ENCODE measurements at places on chromosomes 1 and 21.
A peak's percentile ranks its signal among the peaks of the same experiment; 100 is the strongest.

- no peak for DNase-seq
These were observed at the start of gene GPR161 for GRCh38 chr1:168136709-168137514. Gene GPR161, minus strand, starts transcription at chr1:168136930. Its CDS starts 32,080 bp downstream, at chr1:168104850.

DNA sequence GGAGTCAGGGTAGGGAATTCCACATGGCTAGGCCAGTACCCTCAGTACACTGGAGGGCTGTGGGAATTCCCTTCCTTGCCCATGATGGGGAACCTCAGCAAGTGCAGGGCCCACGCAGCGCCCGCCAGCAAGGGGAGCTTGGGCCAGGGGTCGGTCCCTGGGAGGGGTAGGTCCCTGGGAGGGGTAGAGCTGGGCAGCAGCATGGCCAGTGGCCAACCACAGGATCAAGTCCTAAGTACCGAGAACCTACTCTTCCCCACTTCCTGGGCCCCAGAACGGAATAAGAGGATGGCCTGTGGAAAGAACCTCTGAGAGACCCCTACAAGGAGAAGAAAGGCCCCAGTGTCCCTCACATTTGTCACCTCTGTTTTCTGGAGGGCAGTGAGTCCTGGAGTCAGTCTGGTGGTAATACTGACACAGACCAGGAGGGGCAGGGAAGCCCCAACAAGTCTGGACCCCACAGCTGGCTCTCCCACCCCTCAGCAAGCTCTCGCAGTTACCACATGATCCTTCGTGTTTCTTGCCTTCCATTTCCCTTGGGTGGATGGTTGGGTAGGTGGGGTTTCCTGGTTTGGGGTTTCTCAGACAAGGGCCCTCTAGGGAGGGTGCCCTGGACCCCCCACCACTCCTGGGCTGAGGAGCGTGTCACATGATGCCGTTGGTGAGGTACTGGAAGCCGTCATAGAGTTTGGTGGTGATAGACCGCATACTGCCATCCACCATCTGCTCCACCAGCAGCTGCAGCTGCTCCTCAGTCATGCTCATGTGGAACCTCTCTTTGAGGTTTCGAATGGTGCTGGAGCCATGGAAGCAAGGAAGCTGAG is 10.3 kb downstream of the ZNF687 start:
- DNase-seq = no peak

- no peak for DNase-seq
These were observed 201.1 kb downstream of the PRDM2 start for GRCh38 chr1:13901039-13901438.

GRCh38 chr1:47759936-47760629 is 237.1 kb downstream of the TRABD2B start:
- DNase-seq = no peak

DNA sequence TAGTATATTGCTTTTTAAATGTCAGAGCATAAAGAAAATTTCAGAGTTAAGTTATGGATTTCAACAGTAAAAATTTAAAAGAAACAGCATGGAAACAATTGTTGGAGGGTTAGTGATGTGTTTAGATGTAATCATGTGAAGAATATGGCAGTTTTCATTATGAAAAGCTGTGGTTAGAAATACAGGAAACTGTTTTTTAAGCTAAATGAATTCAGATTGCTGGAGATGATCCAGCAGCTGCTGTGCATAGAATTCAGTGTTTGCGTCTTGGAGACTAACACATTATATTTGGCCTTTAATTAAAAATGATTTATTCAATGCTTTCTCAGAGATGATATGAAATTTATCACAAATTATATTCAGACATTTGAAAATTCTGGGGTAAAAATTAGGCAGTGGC is 273.6 kb upstream of the LRRC7 start:
- no peak for DNase-seq

- no peak for DNase-seq
These were observed 1252.1 kb upstream of the ADGRL4 start for GRCh38 chr1:80258659-80259058.

DNA sequence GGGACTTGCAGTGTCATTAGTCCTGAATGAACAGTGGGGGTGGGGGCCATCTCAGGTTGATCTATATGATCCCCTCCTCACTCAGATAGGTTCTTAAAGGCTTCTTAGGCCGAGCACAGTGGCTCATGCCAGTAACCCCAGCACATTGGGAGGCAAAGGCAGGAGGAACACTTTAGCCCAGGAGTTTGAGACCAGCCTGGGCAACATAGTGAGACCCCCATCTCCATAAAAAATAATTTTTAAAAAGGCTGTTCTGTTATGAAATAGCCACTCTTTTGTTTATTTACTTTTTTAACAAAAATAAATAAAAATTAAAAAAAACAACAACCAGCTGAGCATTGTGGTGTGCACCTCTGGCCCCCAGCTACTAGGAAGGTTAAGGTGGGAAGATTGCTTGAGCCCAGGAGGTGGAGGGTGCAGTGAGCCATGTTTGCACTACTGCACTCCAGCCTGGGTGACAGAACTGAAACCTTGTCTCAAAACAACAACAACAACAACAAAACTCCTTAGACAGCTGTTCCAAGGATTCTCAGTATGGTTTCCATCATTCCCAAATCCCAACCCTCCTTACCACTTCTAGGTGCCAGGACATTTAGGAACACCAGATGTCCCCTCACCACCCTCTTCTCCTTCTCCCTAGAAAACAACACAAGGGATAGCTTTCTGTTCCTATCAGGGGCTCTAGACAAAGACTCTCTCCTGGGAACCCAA is 2.0 kb upstream of the TRAPPC3 start:
- no peak for DNase-seq

DNA sequence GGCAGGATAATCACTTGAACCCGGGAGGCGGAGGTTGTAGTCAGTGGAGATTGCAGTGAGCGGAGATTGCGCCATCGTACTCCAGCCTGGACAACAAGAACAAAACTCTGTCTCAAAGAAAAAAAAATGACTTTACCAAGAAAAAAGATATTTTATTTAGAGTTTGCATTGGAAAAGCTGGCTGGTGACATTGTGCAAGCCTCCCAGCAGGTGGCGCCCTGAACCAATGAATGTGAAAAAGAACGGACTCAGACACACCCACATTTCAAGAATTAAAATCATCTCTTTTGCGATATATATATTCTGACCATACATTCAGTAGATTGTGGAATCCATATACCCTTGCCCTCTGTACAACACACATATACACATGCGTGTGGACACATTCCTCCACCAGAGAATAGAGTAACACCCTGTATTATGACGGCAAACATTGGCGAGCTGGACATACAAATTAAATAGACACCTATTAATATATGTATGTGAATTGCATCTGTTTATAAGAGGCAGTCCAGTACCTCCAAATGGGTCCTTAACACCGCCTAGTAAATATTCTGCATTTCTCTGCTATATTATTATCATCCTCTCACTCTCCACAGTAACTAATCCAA is 39.0 kb upstream of the CADM3 start:
- DNase-seq = peak; percentile 63

- DNase-seq = no peak
These were observed 5.8 kb downstream of the RNU5D-1 start for GRCh38 chr1:44724955-44725698.

DNA sequence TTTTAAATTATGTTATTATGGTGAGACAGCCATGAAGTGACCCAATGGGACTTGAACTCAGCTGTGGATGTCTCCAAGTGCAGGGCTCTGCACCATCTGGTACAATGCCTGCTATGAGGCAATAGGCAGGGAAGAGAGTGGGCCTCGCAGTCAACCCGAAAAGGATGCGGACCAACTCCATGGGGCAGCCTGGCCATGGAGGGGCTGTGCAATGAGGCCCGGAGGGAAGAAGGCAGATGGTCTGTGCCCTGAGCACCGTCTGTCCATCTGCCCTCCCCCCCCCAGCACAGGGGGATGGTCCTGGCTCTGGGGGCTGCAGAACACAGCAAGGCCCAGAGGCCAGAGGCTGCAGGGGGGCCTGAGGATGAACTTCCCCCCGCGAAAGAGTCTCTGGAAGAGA is 17.0 kb downstream of the ESPN start:
- DNase-seq = no peak

GRCh38 chr1:248599396-248599795 is 1.9 kb upstream of the OR2T10 start:
- no peak for DNase-seq

DNA sequence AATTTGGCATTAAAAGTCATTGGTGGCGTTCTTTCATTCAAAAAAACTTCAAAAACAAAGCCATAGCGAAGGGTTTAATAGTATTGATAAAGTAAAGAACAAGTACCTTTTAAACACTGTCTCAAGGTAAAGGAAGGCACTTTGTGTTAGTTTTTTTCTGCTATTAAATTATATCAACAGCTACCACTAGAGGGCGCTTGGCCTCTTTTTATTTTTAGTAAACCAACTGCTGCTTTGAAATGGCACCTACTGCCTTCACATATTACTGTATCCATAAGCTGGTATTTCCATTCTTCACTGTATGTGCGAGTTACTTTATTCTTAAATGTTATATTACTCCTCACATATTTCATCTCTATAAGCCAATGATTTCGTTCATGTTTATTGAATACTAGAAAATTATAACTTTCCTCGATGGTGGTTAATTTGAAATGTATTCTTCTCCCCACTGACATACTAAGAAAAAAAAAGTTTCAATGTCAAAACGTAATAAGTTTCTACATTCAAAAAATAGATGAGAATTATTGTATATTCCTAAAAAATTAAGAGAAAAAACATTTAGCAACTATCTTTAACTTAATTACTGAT is 125.7 kb upstream of the CXADR start:
- peak; percentile 21 for DNase-seq

DNA sequence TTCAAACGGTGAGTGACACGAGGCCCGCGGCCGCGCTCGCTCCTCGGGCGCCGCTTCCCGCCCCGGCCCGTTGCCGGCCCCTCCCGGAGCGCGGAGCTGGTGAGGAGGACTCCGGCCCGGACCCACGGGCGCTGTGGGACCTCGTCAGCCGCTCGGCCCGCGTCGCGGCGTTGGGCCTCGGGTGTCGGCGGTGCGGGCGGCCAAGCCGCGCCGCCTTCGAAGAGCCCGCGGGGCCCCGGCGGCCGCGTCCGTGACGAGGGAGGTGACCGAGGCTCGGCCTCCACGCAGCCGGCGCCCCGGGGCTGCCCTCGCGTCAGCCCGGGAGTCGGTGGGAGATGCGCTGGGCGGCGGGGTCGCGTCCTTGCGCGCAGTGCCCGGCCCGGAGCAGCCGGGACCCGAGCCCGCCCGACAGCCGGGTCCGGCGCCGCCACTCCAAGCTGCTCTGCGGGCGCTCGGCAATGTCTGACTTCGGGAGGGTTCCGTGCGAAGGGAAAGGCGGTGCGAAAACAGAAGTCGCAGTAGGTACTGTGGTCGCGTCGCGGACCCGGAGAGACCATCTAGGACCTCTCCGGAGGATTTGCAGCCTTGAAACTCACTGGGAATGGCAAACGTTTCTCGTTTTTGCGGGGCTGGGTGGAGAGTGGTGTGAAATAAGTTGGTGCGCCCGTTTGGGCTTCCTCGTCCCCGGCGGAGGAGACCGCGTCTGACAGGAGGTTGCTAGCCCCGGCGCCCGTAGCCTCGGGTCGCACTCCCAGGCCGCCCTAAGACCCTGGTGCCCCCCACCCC is 829 bp downstream of the SPEN start:
- DNase-seq = peak; percentile 37

GRCh38 chr1:7948960-7949359 is 8.3 kb upstream of the TNFRSF9 start:
- peak; percentile 24 for DNase-seq

GRCh38 chr1:241081473-241081872 is 275.5 kb downstream of the RGS7 start:
- DNase-seq = no peak

DNA sequence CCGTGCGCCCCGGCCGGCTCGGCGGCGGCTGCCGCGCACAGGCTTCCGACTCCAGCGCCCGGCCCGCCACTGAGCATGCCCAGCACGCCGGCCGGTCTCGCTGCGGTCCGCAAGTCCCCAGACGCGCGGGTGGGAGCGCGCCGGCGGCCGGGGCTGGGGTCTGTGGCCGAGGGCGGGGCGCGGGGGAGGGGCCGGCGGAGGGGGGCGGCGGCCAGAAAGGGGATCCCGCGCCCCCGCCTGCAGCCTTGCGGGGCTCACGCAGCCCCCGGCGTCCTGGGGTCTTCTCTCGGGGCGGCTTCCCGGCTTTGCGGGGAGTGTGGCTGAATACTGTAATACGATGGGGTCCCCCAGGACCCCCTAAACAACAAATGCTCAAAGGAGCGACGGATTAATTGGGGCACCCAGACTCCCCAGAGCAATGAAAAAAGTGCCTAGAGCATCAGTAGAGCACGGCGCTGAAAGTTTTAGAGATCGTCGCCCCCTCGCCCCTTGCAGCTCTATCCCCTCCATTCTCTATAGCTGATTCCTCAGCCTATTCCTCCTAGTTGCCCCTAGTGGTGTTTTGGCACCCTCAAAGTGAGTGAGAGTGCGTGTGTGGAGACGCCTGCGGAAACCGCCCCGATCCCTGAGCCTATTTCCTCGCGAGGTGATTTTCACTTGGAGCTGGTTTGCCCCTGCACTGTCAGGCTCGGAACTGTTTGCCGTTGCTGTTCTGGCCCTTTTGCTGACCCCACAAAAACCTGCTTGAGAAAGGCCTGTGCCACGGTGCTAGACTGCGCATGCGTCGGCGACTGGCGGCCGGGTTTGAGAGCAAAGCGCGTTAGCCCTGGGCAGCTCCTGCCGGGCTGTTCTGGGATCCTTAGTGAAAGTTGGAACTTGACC is at the start of gene VAV3:
TSS of gene VAV3 (minus strand) at position 71 of the 882 bp plus-strand sequence. CDS start 311 bp downstream, outside the sequence.
- DNase-seq = peak; percentile 46

DNA sequence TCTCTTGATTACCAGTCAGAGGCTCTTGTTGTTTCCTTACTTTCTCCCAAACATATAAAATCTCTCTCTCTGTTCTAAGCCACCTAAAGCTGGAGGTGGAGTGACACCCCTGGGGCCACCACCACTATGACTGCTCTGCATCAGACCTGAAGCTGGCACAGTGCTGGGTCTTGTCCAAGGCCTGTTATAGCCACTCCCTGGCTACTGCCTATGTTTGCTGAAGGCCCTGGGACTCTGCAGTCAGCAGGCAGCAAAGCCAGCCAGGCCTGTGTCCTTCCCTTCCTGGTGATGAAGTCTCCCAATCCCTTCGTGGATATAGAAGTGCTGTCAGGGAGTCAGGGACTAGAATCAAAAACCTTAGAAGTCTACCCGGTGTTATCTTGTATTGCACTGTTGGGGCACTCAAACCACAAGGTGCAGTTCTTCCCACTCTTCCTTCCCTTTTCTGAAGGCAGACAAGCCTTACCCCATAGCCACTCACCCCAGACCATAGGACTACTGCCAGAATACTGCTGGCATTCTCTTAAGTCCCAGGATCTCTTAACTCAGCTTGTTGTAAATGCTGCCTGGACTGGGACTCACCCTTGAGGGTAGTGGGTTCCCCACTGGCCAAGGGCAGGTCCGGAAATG is 103.1 kb downstream of the RPS6KC1 start:
- DNase-seq = no peak

- DNase-seq = no peak
These were observed 37.1 kb upstream of the CAP1 start for GRCh38 chr1:40003156-40004093.

GRCh38 chr21:45011426-45011825 is 63.0 kb upstream of the ADARB1 start:
- DNase-seq = no peak
